ENCODE measurements at places on chromosomes 5 and 9. TPM values are rescaled to one million over a fixed set of nuclear protein-coding genes. Genes with fewer than 3 reads are reported as not detected.

DNA sequence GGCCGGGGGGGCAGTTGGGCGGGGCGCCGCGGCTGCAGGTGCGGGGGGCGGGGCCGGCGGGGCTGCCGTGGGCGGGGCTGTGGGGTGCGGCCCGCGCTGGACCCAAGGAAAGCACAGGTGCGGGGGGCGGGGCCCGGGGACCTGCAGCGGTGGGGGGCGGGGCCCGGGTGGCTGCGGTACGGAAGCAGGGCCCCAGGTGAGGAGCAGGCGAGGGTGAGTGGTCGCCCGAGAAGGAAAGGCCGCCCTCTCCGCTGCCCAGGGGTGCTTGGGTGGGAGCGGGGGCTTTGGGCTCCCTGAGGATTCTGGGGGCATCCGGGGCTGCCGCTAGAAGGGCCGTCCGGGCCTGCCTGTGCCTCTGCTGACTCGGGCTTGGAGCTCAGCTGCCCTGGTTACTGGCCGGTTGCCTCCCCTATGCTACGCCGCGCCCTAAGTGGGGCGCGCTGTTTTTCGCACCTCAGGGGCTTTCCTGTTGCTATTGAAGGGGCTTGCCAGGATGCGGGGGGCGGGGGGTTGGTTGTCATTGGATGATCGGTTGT lies 767 bp downstream of the RALGPS1 start:
- DNase-seq = peak; percentile 75

The PPIP5K2 gene
- polyA plus RNA-seq = 53.4 TPM

DNA sequence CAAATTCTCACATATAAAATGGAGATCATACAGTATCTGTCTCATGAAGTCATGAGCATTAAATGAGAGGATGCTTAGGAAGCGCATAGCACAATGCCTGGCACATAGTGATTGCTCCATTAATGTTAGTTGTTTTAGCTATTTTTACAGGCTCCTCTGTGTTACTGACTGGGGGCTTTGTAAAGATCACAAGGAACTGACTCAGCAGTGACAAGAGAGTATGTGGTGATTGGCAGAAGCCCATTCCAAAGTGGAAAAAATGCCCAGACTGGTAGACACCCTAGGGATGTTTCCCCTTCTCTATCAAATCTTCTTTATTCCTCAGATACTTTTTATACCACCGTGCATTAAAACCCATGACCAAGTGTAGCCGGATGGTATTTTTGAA lies 33.5 kb downstream of the ABLIM3 start:
- DNase-seq = no peak

The SLC6A19 gene
- 295 TPM for polyA plus RNA-seq

- DNase-seq = no peak
These were observed 108.7 kb downstream of the MUSK start for GRCh38 chr9:110777196-110777875.

GRCh38 chr5:131997026-131997726 lies 14.3 kb downstream of the ACSL6 start:
- no peak for DNase-seq
